ENCODE measurements at places on chromosomes 13 and 19. TPM values are rescaled to one million over a fixed set of nuclear protein-coding genes. Genes with fewer than 3 reads are reported as not detected.

SOHLH2 gene
- polyA plus RNA-seq, result 2.2 TPM

PLIN4 gene
- 55.7 TPM for polyA plus RNA-seq

DNA sequence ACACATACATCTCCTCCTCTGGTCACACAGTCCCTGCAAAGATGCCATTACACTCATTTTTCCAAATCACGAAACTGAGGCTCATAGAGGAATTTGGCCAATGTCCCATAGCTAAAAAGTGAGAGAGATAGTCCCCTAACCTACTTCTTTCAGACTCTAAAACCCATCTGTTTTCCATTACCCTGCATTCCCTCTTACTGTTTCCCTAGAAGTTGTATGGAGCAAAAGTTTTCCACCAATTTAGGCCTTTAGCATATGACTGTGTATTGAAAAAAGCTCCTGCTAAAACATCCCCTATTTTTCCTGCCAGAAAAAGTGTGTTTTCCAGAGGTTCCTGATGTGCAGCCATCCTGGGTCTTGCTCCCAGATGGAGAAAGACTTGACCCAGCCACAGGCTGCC lies 16.3 kb downstream of the SERP2 start:
- DNase-seq, result no peak

DNA sequence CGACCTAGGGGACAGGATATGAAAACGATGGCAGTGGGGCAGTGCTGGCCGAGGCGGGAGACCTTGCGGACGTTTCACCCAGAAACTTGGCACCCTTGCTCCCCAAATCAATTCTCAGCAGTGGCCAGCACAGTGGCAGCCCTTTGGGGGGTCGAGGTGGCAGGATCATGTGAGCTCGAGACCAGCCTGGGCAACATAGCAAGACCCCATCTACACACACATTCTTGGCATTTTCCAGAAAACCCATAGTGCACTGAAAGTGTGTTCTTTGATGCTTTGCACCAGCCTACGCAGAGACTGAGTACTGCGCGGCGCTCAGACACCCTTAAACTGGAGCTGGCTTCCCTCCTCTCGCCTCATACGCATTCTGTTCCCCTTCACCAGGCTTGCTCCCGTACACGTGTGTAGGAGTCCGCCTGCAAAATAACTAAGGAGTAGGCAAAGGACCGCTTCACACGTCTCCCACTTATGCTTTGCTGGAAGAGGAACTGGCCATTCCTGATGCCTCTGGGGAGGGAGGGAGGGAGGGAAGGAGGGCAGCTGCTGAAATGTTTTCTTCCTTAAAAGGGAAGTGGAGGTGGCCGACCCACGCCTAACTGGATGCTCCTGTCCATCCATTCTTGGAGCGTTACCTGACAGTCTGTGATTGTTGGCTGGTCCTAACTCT lies 23.5 kb upstream of the MIER2 start:
- no peak for DNase-seq

GRCh38 chr19:4624733-4625362 lies 14.5 kb upstream of the TNFAIP8L1 start:
- DNase-seq, result no peak

- DNase-seq, result no peak
Observed at GRCh38 chr19:17394891-17395415, 957 bp upstream of the CCDC194 start.

GRCh38 chr13:84439108-84439507 lies 556.8 kb upstream of the SLITRK1 start:
- DNase-seq, result no peak
